ENCODE measurements at places on chromosomes 2 and 18.

GRCh38 chr2:112582314-112582746 is 2.1 kb upstream of the CHCHD5 start:
- peak; percentile 32 for DNase-seq

GRCh38 chr2:139380051-139380450 is 599.9 kb upstream of the NXPH2 start:
- no peak for DNase-seq

DNA sequence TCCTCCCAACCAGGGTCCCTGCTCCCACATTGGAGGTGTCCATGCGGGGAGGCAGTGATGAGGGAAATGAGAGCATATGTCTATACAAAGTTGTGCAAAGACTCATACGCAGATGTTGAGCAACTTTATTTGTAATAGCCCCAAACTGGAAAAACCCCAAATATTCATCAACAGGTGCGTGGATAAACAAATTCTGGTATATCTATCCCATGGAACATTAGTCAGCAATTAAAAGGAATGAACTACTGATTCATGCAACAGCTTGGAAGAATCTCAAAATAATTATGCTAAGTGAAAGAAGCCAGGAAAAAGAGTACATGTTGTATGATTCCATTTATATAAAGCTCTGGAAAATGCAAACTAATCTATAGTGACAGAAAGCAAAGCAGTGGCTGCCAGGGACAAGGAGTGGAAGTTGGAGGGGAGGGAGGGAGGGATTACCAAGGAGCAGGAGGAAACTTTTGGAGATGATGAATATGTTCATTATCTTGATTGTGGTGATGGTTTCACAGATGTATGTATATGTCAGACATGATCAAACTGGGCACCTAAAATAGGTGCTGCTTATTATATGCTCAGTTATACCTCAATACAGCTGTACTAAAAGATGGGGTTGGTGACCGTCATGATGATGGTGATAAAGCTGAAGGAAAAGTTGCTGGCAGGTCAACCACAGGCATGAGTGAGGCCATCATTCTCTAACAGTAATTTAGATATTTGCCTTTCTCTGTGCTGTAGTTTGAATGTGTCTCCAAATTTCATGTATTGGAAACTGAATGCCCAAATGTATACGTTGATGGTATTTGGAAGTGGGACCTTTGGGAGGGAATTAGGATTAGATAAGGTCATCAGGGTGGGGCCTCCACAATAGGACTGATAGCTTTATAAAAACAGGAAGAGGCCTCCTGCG is 270.9 kb downstream of the CYP26B1 start:
- no peak for DNase-seq

DNA sequence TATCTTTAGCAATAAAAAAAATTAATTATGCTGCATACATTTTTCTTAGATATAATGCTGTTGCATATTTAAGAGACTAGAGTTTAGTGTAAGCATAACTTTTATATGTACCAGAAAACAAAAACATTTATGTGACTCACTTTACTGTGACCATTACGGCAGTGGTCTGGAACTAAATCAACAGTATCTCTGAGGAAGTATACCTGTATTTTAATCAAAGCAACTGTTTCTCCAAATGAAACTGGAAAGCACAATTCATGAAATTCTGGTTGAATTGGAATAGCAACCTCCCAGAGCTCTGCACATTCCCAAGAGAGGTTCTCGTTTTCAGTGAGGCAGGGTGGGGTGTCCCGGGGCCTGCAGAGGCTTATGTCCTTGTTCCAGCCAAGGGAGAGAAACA is 112.2 kb upstream of the TACR1 start:
- no peak for DNase-seq

- peak; percentile 72 for DNase-seq
These were observed 35.2 kb downstream of the HS1BP3 start for GRCh38 chr2:20615466-20616241.

DNA sequence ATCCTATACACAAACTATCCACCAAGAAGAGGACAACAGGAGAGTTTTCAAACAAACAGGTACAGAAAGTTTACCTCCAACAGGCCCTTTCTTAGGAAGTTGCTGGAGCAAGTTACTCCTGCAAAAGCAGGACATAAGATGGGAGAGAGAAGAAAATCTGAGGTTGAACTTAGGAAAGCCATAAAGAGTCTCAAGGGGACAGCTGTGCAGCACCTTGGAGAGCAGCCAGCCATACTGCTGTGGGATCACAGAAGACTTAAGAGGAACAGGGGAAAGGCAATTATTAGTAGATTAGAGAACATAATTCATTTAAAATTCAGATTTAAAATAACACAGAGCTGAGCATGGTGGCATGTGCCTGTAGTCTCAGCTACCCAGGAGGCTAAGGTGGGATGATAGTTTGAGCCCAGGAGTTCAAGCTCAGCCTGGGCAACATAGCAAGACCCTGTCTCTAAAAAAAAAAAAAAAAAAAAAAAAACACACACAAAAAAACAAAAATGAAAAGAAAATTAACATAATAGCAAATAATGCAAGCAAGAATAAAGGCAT is 148.1 kb upstream of the SIX3 start:
- DNase-seq = peak; percentile 29

Data from testis (tissue), 5 donors.